ENCODE measurements at places on chromosomes 3 and 15. TPM values are rescaled to one million over a fixed set of nuclear protein-coding genes. Genes with fewer than 3 reads are reported as not detected.

ALS2CL gene
- 27.4 TPM for polyA plus RNA-seq

TMED3 gene
- 131 TPM for polyA plus RNA-seq

CD86 gene
- 0.61 TPM for polyA plus RNA-seq

GMNC gene
- polyA plus RNA-seq, result not detected

DPPA2 gene
- polyA plus RNA-seq, result not detected

PARL gene
- polyA plus RNA-seq, result 54.7 TPM

ATRIP gene
- 11.4 TPM for polyA plus RNA-seq

JMJD7 gene
- 22.9 TPM for polyA plus RNA-seq

CLRN1 gene
- polyA plus RNA-seq, result not detected

CCR3 gene
- polyA plus RNA-seq, result not detected

SEMA6D gene
- 0.17 TPM for polyA plus RNA-seq

FEZF2 gene
- polyA plus RNA-seq, result not detected

CATSPER2 gene
- 2.9 TPM for polyA plus RNA-seq

FGF12 gene
- 0.10 TPM for polyA plus RNA-seq

TMEM212 gene
- not detected for polyA plus RNA-seq

SLC9C1 gene
- polyA plus RNA-seq, result not detected

DCUN1D1 gene
- 9.0 TPM for polyA plus RNA-seq

PIERCE2 gene
- polyA plus RNA-seq, result 1.4 TPM

ACP3 gene
- 0.12 TPM for polyA plus RNA-seq

KBTBD12 gene
- polyA plus RNA-seq, result not detected

MAGI1 gene
- polyA plus RNA-seq, result 1.3 TPM

GOLGA8M gene
- polyA plus RNA-seq, result not detected

DPPA4 gene
- polyA plus RNA-seq, result not detected

SRGAP3 gene
- polyA plus RNA-seq, result 5.0 TPM

GOLGA8T gene
- not detected for polyA plus RNA-seq

CNTN3 gene
- polyA plus RNA-seq, result 0.01 TPM

MB21D2 gene
- 6.9 TPM for polyA plus RNA-seq

CFAP91 gene
- polyA plus RNA-seq, result 0.07 TPM

CADM2 gene
- polyA plus RNA-seq, result not detected

SLC25A36 gene
- 7.6 TPM for polyA plus RNA-seq

SOX14 gene
- not detected for polyA plus RNA-seq

ZCWPW2 gene
- polyA plus RNA-seq, result 0.28 TPM

PCLAF gene
- polyA plus RNA-seq, result 88.0 TPM

SLC30A4 gene
- polyA plus RNA-seq, result 1.8 TPM

FAM107A gene
- polyA plus RNA-seq, result not detected

TF gene
- under 0.01 TPM for polyA plus RNA-seq

RLBP1 gene
- not detected for polyA plus RNA-seq

INSYN1 gene
- 0.26 TPM for polyA plus RNA-seq

SPATA12 gene
- polyA plus RNA-seq, result 0.02 TPM

GAP43 gene
- not detected for polyA plus RNA-seq

CLDN18 gene
- not detected for polyA plus RNA-seq

FMN1 gene
- 0.30 TPM for polyA plus RNA-seq

FOXL2NB gene
- polyA plus RNA-seq, result 0.12 TPM

All from foreskin keratinocyte (primary cell).